ENCODE measurements at places on chromosomes 12 and 14.
A peak's percentile ranks its signal among the peaks of the same experiment; 100 is the strongest.

DNA sequence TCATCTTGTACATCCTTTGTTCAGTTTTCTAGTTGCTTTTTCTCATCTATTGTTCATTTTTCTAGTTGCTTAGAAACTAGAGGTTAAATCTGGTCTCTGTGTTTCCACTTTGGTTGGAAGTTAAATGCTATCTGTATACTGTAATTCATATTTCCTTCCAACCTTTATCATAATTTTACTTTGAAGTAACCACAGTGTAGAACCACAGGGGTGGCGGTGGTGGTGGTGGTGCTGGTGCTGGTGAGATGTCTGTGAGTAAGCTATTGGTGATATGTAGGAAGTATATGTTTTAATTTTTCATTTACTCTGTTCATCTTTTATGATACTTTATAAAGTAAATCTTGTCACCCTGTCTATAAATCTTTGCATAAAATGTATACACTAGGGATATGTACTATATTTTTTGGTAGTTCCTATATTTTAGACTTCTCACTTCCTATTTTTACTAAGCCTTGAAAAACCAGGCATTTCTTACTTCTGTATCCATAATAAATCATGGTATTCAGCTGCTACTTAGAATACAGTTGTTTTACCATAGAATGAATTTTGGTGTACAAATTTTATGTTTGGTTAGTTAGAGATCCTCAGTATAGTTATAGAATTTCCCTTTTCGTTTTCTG is 31.9 kb downstream of the CCDC91 start:
- no peak for DNase-seq

DNA sequence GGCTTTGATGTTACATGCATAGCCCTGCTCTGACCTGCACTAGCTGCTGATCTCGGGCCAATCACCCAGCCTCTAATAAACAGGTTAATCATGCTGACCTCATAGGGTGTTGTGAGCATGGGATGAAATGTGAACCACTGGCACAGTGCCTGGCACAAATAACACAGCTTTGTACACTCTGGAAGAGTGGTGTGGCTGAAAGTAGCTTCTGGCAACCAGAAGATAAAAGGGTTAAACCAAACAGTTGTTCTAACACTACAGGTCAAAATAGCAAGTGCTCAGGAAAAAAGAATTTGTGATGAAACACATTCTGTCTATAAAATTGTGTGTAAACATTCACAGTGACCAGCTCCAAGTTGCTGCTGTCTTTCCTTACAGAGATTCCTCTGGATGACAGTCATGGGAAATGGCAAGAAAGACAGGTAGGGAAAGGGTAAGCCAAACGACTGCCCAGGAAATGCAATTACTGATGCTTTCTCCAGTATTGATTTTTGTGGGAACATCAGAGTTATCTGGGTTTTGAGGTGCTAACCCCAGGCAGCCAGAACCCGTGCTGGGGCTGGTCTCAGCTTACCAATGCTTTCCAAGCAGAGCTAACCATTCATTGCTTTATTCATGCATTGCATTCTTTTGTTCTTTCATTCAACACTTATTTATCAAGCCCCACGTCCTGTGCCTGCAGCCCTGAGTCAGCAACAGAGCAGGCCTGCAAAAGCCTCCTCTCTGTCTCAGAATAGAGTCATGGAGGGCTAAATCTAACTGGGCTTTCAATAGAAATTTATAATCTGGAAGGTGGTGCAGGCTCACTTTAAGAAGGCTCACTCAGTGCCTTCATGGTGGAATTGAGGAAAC is 38.1 kb upstream of the CAPRIN2 start:
- no peak for DNase-seq

DNA sequence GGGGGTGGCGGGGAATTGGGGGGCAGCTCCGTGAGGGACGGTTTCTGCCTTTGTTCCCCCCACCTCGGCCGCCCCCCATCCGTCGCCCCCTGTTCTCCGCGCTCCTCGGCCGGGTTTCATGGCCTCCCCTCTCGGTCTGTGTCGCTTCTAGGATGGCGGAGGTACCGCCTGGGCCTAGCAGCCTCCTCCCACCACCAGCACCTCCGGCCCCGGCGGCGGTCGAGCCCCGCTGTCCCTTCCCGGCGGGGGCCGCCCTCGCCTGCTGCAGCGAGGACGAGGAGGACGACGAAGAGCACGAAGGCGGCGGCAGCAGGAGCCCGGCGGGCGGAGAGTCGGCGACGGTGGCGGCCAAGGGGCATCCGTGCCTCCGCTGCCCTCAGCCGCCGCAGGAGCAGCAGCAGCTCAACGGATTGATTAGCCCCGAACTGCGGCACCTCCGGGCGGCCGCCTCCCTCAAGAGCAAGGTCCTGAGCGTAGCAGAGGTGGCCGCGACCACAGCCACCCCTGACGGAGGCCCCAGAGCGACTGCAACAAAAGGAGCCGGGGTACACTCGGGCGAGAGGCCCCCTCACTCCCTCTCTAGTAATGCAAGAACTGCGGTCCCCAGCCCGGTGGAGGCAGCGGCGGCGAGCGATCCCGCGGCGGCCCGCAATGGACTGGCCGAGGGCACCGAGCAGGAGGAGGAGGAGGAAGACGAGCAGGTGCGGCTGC is 575 bp downstream of the NAA30 start:
- DNase-seq, result peak; percentile 38

GRCh38 chr12:80364056-80364455 is 80.0 kb upstream of the PTPRQ start:
- DNase-seq, result no peak

- no peak for DNase-seq
Measured at GRCh38 chr14:25178255-25178654, 128.3 kb upstream of the STXBP6 start.

GRCh38 chr14:59664741-59665140 is 88.1 kb upstream of the CCDC175 start:
- DNase-seq, result no peak

DNA sequence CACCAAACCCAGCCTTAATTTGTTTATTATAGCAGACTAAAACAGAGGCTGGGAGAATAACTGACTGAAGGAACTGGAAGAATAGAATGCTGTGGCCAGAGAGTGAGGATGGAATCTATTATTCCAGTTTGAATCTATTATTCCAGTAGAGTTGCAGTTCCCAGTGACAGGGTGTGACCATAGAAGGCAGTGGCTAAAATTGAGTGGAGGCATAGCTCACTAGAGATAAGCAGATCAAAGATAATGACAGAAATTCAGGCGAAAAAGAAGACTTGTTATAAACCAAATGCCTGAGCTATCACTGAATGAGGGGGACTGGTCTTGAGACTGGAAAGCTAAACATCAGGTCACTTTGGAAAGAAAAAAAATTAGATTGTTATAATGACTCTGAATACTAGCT is 26.0 kb upstream of the SNX6 start:
- DNase-seq, result no peak

DNA sequence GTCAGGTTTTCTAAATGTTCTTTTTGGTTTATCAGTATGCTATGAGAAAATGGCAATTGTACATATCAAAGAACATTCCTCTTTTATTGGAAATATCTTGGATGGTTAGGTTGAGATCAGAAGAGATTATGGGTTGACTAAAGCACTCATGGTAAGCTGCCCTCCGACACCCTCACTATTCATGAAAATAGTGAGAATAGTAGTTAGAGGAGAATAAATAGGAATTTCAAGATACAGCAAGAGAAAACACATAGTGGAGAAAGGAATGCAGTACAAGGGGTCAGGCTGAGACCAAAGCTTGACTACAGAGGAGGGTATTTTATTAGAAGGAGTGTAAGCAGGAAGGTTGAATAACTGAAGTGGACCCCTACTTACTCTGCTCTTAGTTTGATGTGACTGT is 112.5 kb downstream of the PTPRQ start:
- no peak for DNase-seq

GRCh38 chr14:66140213-66140918 is 345.8 kb upstream of the CCDC196 start:
- DNase-seq, result peak; percentile 76

GRCh38 chr12:111759991-111760390 is 6.7 kb upstream of the ALDH2 start:
- DNase-seq, result no peak

DNA sequence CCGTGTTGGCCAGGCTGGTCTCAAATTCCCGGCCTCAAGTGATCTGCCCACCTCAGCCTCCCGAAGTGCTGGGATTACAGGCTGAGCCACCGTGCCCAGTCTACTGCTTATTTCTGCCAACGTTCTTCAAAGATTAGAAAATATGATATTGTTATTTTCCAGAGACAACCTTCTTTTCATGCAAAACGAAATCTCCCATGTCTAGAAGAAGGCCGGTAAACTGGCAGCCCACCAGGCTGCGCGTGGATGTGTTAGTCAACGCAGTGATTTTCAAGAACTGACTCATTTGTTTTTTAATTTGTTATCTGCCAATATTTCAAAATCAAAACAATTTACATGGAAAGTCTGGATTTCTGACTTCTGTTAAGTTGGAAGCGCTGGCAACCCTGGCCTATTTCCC is 169.6 kb downstream of the RIMBP2 start:
- no peak for DNase-seq

DNA sequence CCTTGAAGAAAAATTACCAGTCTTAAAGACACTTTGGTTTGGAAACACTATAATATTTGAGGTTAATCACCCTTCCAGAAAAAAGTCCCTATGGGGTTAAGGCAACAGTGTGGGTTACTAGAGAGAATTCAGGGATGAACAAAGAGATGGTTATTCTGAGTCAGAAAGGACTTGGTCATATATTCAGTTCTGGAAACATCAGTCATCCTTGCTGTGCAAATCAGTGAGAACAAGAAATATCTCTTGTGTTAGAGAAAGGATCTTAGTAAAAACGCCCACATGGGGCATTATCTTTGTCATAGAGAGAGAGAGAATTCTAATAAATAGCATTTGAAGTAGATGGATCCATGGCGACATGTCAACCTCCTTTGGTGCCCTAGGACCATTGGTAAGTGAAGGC is 59.4 kb upstream of the E2F7 start:
- no peak for DNase-seq

DNA sequence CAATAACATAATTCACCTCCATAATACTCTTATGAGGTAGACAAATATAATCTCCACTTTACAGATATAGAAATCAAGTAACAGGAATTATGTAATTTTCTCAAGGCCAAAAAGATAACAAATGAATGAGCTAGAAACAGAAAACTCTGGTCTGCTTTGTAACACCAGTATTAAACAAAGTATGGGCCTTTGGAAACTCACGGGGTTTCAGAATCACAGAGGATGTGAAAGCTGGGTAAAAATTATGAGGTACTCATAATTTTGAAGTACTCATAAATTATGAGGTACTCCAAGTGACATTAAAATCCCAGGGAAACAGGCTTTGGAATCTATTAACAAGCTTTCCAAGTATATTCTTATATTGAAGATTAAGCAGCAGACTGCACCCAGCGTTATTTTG is 140.2 kb downstream of the MED13L start:
- DNase-seq, result no peak

GRCh38 chr14:39773387-39774126 is 341.3 kb upstream of the FBXO33 start:
- DNase-seq, result no peak

DNA sequence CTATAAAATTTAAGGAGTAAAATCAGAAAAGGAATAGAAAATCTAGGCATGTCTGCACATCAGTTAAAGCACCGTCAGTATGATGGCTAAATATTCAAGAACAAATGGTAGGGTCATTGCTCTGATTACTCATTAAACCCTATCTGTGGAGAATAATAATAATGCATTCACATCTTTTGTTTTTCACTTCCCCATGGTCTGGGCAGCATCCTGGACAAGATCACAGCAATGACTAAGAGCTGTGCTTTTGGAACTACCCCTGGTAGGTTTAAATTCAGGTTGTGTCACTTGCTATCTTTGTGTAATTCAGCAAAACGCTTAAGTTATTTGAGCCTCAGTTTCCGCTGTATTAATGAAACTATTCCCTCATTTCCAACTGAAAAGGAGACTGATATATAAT is 33.1 kb downstream of the C12orf42 start:
- DNase-seq, result no peak

- DNase-seq, result no peak
Measured at GRCh38 chr14:59199614-59200013, 11.1 kb downstream of the DAAM1 start.

GRCh38 chr12:131949431-131950181 is at the start of gene EP400:
TSS of gene EP400 (plus strand) at chr12:131949942. CDS start at chr12:131960620, 10,678 bp downstream.
- peak; percentile 88 for DNase-seq

DNA sequence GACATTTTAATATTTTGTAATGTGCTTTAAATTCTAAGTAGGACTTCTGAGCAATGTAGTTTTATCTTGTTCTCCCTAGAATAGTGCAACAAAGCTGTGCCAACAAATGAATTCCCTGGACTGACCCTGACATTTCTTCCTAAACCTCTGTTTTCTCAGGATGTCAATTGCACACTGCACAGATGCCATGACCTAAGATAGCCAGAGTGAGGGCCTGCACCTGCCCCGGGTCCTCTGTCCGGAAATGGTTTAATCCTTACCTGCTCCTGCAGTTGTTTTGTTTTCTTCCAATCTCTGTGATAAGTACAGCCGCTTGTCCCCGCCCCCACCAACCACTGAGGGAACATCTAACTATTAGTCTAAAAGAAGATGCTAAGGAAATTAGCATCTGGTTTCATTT is 831.5 kb downstream of the GALC start:
- no peak for DNase-seq

- DNase-seq, result no peak
Measured at GRCh38 chr12:53259891-53260290, 8.2 kb upstream of the ESPL1 start.

DNA sequence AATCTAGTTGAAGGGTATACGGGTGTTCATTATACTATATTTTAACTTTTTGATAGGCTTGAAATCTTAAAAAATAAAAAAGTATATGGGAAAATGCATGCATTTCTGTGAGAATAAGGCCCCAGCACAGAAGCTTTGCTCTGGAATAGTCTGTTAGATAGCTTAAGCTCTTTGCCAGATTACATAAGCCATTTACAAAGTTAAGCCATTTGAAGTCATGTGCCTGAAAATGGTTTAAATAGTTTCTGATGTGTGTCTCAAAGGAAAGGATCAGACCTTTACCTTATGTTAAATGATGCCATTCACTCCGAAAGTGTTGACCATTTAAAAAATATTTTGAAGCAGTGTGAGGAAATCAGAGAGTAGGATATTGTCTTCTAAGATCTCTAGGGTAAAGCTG is 51.3 kb downstream of the WASHC4 start:
- DNase-seq, result no peak

DNA sequence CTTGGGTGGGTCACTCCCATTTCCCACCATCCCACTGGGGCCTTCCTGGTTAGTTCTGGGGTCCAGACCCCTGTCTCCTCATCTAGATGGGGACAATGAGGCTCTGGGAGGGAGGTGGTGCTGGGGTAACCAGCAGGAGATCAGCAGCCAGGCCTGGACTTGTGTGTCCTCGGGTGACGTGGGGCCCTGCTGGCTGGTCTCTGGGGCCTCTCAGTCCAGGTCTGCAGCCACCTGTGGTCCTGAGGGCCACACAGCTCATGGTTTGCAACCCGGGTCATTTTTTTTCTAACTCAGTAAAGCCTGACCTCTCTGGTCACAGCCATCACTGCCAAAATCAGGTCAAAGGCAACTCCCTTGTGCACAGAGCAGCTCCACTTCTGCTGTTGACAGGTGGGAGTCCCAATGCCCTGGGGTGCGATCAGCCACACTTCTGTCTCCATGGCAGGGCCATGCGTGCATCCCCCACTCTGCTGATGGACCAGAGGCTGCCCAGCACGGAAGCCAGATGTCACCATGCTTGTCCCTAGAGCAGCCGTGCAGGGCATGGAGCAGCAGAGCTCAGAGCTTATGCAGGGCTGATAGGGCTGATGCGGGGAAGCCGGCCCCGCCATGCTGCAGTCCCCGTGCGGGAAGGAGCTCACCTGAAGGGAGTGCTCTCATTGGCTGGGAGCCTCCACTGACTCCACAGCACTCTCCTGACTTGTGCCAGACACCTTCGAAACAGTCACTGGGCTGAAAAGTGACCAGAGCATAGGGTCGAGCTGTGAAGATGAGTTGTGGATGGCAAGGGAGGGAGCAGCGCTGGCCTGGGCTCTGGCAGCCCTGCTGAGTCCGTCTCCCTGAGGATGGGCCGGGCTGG is 250.9 kb downstream of the ADGRD1 start:
- no peak for DNase-seq

All from Kasumi-1 (cell line).